ENCODE measurements at places on chromosomes 7 and 10. TPM values are rescaled to one million over a fixed set of nuclear protein-coding genes. Genes with fewer than 3 reads are reported as not detected.

Gene GRIFIN
- total RNA-seq: not detected

- DNase-seq: peak; percentile 21
These were observed 1.2 kb upstream of the PLXNA4 start for GRCh38 chr7:132577206-132578049.

GRCh38 chr10:11874568-11875493 lies 51.7 kb downstream of the PROSER2 start:
- peak; percentile 68 for DNase-seq

DNA sequence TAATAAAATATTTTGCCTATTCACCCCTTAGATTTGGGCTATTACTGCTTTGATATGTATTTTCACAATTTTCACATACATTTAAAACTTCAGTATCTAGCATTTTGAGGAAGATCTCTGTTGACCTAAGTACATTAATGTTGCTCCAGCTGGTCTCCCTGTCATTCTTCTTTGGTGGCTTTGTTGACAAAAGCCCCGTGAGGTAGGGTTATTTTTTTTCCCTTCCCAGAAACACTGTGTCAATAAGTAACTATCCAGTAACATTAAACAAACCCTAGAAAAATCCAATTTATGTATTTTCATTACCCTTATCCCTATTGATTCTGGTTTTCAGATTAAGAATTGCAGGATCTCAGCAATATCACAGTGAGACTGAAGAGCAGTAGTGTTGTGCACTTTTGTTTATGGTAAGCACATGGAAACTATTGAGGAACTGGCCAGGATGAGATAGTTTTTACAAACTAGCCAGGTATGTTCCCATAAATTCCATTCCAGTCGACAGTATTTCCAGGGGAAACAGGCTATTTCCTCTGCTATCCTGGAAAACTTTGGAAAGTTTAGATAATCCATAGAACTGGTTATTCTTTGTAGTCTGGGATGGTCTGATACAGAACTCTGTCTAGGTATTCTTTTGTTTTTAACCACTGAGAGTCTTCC lies 198.2 kb downstream of the PON1 start:
- DNase-seq: no peak

DNA sequence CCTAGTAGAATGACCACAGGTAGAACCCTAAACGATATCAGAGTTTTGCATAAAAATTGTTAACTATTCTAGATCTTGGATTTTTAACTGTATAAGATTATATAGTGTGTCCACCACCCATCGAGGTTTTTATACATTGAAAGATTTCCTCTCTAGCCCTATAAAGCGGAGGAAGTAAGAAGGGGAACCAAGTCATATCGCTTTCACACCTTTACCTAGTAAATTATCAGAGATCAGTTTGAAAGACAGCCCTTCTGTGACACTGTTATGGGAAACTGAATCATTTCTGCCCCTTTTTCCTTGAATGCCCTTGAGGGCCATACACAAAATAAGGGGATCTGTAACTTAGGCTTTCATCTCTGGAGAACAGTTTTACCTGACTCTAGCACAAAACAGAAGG lies 8.3 kb upstream of the GPR37 start:
- DNase-seq: no peak

GRCh38 chr7:8115547-8116402 lies 146.2 kb downstream of the ICA1 start:
- no peak for DNase-seq

Gene MAGI2
- total RNA-seq: not detected

DNA sequence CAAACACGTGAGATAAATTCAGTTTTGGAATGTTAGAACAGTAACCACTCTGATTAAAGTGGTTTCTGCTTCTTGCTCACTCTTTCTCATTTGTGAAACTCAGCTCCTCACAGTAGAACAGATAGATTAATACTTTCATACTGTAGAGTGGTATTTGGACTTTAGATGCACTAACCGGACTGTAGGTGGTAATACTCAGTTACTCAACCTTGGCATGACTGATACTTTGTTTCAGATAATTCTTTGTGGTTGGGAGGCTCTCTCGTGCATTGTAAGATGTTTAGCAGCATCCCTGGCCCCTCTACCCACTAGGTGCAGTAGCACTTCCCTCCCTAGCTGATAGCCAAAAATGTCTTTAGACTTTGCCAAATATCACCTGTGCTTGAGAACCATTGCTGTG lies 37.6 kb downstream of the MCU start:
- no peak for DNase-seq

DNA sequence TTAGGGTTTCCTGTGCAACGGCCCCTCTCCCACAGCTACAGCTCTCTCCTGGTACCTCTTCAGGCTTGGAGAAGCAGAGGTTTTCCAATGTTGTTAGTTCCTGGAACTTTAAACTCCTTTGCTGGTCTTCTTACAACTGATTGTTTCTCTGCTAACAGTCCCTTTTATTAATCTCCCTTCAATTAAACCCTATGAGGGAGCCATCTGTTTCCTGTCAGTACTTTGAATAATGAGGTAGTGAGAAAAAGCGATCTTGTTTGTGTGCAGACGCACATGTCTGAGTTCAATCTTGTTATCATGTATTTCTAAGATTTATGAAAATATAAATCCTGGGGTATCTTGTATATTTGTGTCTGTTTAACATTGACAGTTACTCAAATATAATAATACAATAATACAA lies 102.4 kb downstream of the MDFIC start:
- no peak for DNase-seq

GRCh38 chr10:35363587-35363986 lies 27.3 kb downstream of the CCNY start:
- DNase-seq: peak; percentile 80

DNA sequence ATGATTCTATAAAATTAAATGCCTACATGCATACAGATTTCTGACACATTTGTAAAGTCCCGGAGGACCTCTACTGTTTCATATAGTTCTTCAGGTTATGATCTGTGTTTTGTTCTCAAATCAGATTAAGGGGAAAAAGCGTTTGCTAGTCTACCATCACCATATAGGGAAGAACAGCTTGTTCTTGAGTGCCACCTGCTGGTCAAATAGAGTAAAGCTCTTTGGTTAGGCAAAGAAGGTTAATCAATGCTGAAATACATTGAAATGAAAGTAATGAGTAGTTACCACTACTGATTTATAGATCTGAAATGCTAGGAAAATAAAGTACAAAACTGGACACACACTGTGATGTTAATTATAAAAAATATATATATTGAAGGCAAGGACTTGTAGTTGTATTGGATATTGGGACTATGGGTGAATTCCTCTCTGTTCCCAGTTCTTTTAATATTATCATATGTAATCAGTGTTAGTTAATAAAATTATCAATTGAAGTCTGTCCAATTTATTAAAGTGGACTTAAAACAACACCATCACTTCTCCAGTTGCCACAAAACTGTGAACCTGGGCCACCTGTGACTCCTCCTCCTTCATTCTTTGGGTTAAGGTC lies 72.6 kb upstream of the PDLIM1 start:
- peak; percentile 80 for DNase-seq

GRCh38 chr10:103630156-103630555 lies 136.7 kb downstream of the NEURL1 start:
- DNase-seq: no peak

GRCh38 chr7:22572937-22573336 lies 72.9 kb upstream of the STEAP1B start:
- DNase-seq: peak; percentile 98

Gene STEAP1B
- total RNA-seq: 0.47 TPM

DNA sequence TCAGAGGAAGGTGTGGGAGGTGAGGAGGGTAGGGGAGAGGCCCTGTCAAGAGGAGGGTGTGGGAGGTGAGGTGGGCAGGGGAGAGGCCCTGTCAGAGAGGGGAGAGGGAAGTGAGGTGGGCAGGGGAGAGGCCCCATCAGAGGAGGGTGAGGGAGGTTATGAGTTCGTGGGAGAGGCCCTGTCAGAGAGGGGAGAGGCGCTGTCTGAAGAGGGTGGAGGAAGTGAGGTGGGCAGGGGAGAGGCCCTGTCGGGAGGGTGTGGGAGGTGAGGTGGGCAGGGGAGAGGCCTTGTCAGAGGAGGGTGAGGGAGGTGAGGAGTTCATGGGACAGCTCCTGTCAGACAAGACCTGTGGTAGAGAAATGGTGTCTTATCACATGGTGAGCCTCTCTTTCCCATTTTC lies 74.4 kb downstream of the INPP5A start:
- DNase-seq: no peak

- DNase-seq: peak; percentile 8
These were observed 199.7 kb downstream of the IMMP2L start for GRCh38 chr7:111362506-111363054.

- no peak for DNase-seq
These were observed 18.6 kb upstream of the HK1 start for GRCh38 chr10:69259547-69260243.

DNA sequence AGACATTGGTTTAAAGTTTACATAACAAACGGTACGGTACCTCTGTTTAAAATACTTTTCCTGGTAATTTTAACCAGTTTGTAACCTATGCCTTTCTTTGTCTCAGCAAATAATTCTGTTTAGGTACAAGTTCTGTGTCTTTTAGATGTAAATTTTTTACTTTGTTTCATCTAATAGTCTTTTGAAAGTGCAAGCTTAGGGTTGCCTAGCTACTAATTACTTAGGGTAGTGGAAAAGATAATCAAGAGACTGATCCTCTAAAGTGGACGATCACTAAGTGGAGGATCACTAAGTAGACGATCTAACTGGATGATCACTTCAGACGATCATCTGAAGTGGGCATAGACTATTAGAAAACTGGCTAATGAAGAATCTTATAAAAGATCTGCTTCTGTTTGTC lies 16.1 kb upstream of the FKBP9 start:
- DNase-seq: no peak

DNA sequence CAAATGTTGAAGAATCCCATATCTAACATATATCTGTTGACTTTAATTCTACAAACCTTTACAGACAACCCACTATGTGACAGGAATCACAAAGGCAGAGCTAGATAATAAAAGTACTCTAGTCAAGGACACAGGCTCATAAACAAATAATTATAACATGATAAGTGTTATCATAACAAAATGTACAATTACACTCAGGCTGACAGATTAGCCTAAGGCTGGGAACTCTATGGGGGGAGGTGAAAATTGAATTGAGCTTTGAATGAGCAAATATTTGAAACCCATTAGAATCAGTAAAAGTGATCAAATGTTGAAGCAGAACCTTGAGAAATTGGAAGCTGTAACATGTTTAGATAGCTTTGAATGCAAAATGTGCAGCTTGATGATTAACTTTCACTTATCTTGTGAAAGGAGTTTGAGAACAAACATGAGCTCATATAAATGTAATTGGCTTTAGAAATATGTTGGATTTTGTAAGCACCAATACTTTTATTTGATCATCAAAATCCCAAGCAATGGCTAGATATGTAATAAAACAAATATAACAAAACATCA lies 970.2 kb downstream of the SORCS3 start:
- no peak for DNase-seq

- no peak for DNase-seq
These were observed 163.9 kb downstream of the CACNB2 start for GRCh38 chr10:18303851-18304801.

Gene HMX2
- total RNA-seq: not detected

Gene TAS2R5
- total RNA-seq: 0.26 TPM

GRCh38 chr10:4260483-4261124 lies 475.6 kb upstream of the KLF6 start:
- DNase-seq: peak; percentile 16

DNA sequence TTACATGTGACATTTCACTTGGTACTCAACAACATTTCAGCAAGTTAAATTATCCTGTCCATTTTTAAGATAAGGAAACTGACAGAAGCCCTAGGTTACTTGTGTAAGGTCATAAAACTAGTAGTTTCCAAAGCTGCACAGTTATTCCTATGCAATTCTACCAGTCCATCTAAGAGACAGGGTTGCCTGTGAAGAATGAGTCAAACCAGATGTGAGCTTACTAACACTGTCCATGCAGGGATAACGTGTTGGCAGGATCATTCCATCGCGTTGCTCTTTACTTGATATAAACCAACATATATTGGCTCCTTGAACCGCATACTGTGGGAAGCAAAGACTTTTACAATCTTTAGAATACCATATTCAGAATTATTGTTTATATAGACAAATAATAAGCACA lies 280.9 kb upstream of the HGF start:
- DNase-seq: peak; percentile 23

Gene ZNF655
- not detected for total RNA-seq

Gene AIMP2
- 68.4 TPM for total RNA-seq

Gene NPM3
- 117 TPM for total RNA-seq

DNA sequence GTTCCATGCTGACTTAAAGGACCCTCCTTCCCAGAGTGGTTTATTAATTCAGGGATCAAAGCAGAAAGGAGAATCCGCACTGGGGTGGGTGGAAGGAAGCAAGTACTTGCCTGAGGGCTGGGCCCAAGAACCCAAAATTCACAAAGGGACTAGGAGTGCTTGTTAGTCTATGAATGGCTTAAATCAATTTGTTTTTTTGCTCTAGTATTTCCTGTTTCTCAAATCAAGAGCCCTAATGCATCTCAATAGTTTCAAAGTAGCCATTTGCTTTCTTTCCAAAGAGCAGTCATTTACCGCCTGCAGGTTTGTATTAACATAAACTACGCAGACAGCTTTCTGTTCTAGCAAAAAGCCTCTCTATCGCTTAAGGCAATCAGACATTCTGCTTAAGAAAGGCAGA lies 44.2 kb upstream of the SLC35G1 start:
- no peak for DNase-seq

DNA sequence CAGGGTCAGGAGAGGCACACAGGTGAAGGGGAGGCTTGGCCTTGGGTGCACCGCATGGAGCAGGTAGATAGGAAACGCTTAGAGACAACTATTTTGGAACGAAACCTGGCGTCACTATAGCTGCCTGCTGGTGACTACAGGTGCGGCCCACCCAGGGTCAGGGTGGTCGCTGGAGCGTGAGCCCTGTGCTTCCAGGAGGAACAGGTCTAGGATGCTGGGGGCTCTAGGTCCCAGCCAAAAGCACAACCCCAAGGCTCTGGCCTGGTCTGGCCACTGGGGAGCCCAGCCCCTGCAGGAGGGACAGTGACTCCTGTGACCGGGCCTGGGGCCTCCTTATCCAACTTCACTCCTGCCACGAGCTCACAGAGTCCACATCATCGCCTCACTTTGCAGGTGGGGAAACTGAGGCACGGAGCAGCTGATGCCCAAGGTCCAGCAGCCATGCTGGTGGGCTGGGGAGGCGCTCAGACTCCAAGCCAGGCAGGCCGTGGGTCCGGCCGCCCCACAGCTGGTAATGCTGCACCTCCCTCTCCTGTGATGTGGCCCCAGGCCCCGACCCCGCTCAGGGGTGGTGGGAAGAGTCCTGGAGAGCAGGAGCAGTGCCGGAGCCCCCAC lies 9.0 kb downstream of the LFNG start:
- DNase-seq: no peak

- DNase-seq: no peak
These were observed 366.5 kb upstream of the AKR1E2 start for GRCh38 chr10:4459531-4459930.

GRCh38 chr7:148334959-148335577 lies 255.5 kb upstream of the C7orf33 start:
- DNase-seq: peak; percentile 41

Measured in PC-3 (cell line).